ENCODE measurements at places on chromosomes 2 and 18. TPM values are rescaled to one million over a fixed set of nuclear protein-coding genes. Genes with fewer than 3 reads are reported as not detected.

FIGN gene
- total RNA-seq: 0.89 TPM

MPV17 gene
- total RNA-seq: 35.0 TPM

CRYBA2 gene
- total RNA-seq: 3.4 TPM

TBR1 gene
- not detected for total RNA-seq

DNA sequence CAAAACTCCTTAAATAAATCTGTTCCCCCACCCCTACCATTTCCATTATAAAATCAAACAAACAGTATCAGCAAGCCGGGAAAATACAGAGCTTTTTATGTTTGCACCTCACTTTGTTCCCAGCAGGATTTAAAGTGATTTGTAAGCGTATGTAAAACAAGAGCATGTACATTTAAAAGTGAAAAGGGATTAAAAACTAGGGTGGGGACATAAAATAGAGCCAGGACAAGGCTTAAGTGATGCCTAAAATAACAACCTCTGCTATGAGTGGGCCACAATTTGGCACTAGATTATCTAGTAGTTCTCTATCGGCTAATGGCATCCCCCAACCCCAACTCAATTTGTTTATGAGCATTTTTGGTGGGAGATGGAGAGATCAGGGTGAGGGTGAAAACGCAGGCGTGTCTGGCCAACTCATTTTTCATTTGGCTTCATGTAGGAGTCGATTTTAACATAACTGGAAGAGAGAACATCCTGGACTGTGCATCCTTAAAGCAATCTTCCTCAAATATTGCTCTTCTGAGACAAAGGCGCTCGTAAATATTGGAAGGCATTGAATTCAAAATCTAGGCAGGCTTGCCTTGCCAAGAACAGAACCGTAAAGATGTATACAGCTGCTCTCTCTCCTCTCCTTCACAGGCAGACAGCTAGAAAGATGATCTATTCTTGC, 34.5 kb upstream of the TSPYL6 start:
- no peak for DNase-seq
- no peaks in the 10 kb centered on the region for H3K4me1 ChIP-seq
- H3K4me3 ChIP-seq: no peak overlapping the region
- H3K27me3 ChIP-seq: no peaks in the 10 kb centered on the region

GRCh38 chr18:35084494-35085449, 43.6 kb downstream of the MAPRE2 start:
- H3K4me1 ChIP-seq: no peaks in the 10 kb centered on the region
- no peak overlapping the region for H3K27ac ChIP-seq
- H3K36me3 ChIP-seq: no peaks in the 10 kb centered on the region

DNA sequence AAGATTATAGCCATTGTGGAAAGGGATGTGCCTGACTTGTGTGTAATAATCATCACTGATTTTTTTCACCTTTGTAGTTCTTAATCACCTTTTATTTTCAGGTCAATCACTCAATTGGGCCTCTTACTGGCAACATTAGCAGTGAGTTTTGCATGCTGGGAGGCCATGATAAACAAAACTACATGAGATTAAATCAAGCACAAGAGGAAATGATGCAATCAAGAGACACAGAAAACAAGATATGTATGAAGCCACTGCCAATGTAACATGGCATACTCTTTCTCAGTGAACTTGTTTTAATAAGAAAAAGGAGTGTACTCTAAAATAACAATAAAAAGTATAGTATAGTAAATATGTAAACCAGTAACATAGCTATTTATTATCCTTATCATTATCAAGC, 69.9 kb upstream of the FSIP2 start:
- H3K27me3 ChIP-seq: no peaks in the 10 kb centered on the region
- DNase-seq: no peak
- no peaks in the 10 kb centered on the region for H3K36me3 ChIP-seq
- H3K4me3 ChIP-seq: no peak overlapping the region
- H3K4me1 ChIP-seq: no peaks in the 10 kb centered on the region

DNA sequence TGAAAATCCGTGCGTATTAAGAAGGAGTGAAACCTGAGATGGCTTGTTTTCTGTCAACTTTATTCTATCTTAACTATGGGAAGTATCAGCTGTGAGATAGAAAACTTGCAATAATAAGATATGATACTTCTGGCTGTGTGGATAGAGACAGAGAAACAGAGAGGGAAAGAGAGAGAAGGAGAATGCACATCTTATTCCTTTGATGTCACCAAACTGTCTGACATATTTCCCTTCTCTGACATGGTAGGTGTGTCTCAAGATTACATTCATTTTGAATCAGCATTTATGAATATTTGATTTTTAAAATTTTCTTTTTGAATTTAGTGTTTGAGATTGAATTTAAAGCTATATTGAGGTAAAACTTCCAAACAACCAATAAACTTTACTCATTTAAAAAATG, 69.4 kb downstream of the CDC42EP3 start:
- no peaks in the 10 kb centered on the region for H3K4me1 ChIP-seq
- no peak for DNase-seq
- H3K27ac ChIP-seq: no peak overlapping the region
- H3K27me3 ChIP-seq: no peaks in the 10 kb centered on the region
- H3K36me3 ChIP-seq: no peaks in the 10 kb centered on the region

GRCh38 chr2:70087702-70088597, 673 bp downstream of the PCBP1 start:
- peak overlapping the region; percentile 64 for H3K4me3 ChIP-seq
- H3K27ac ChIP-seq: peak overlapping the region; percentile 99
- H3K36me3 ChIP-seq: no peaks in the 10 kb centered on the region
- H3K4me1 ChIP-seq: peaks cover 9% of the 10 kb centered on the region
- H3K27me3 ChIP-seq: no peaks in the 10 kb centered on the region

DNA sequence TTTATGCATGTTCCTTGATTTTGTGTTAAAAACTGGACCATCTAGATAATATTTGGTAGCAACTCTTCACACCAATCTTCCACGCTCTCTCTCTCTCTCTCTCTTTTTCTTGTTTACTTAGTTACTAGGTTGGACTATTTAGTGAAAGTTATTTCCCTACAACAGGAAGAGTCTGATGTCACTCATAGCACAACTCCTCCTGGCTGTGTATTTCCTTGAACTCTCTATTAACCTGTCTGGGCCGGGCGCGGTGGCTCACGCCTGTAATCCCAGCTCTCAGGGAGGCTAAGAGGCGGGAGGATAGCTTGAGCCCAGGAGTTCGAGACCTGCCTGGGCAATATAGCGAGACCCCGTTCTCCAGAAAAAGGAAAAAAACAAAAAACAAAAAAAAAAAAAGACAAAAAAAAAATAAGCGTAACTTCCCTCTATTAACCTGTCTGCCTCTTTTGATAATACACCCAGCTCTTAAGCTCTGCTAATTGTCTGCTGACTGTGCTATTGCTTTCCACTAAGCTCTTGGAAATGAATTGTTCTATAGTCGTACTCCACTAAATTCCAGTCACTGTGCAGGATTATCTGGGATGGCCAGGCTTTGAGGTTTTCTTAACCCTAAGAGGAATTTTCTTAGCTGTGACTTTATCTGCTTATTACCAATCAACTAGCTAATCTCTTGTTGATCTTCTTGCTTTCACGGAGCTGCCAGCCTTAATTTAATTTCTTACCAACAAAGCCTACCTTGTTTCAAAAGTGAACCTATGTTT, 18.1 kb upstream of the CDH19 start:
- no peak overlapping the region for H3K4me3 ChIP-seq
- H3K27ac ChIP-seq: no peak overlapping the region
- no peaks in the 10 kb centered on the region for H3K27me3 ChIP-seq
- H3K4me1 ChIP-seq: no peaks in the 10 kb centered on the region

DNA sequence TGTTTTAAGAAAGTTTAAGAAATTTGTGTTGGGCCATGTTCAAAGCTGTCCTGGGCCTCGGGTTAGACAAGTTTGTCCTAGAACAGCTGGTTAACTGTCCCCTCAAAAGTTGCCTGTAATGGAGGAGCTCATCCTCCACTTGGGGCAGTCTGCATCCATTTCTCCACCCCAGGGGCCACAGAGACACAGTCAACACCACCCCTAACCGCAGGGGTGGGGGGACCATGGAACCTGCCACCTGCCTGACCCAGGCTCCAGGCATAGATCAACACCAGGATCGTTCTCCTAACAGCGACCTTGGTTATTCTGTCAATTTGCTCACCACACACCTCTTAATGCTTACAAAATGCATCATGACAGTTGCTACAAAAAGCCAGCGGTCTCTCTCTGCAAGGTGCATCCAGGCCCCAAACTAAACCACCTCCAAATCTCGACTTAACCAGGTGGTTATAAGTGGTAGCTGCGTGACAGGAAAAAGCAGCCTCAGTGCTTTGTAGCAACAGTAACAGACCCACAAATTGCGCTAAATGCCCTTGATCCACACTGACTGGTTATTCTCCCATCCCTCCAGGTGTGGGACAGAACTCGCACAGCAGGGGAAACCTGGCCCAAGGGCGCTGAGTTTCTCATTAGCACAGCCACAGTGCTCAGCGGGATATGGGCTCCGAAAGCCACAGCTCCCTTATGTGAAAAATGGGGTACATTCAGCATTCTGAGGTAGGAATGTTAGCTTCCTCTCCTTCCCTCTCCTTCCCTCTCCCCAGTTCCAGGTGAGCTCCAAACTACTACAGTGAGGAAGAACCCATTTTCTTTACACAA, 48.0 kb downstream of the HDLBP start:
- peaks cover 13% of the 10 kb centered on the region for H3K36me3 ChIP-seq
- DNase-seq: no peak
- H3K4me3 ChIP-seq: no peak overlapping the region
- peaks cover 11% of the 10 kb centered on the region for H3K4me1 ChIP-seq
- no peak overlapping the region for H3K27ac ChIP-seq

DNA sequence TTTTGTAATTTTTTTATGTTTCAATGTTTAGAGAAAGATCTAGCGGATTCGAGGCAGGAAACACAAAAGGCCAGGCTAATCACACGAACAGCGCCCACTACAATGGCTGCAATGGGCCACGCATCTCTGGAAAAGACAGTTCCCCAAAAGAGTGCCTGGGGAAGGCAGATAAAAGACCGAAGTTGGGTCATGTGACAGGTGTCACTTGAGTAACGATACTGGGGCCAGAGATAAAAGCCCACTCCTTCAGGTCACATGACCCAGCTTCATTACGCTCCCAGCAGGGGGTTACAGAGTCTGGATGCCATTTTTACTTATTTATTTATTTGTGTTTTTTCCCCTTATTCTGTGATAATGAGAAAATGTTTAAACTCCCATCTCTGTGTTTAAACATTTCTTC, 95.4 kb downstream of the CDK15 start:
- H3K36me3 ChIP-seq: no peaks in the 10 kb centered on the region
- H3K27ac ChIP-seq: no peak overlapping the region
- no peaks in the 10 kb centered on the region for H3K4me1 ChIP-seq
- no peak overlapping the region for H3K4me3 ChIP-seq
- H3K27me3 ChIP-seq: no peaks in the 10 kb centered on the region

DNA sequence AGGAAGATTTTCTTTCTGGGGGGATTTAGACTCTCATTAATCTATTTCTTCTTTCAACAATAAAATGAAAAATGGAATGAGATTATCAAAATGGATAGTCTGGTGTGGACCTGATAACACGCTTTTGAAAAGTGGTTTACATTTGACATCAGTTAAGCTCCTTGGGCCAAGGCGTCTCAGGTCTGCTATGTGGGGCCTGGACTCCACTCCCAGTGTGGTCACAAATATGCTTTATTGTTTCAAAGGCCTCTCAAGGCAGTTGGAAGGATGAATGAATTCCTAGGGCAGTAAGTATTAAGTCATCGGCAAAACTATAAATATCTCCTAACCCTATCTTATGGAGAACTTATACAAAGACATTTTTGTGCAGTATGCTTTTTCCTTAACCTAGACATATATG, 74.5 kb downstream of the ETAA1 start:
- no peaks in the 10 kb centered on the region for H3K27me3 ChIP-seq
- no peaks in the 10 kb centered on the region for H3K4me1 ChIP-seq
- H3K36me3 ChIP-seq: no peaks in the 10 kb centered on the region

DNA sequence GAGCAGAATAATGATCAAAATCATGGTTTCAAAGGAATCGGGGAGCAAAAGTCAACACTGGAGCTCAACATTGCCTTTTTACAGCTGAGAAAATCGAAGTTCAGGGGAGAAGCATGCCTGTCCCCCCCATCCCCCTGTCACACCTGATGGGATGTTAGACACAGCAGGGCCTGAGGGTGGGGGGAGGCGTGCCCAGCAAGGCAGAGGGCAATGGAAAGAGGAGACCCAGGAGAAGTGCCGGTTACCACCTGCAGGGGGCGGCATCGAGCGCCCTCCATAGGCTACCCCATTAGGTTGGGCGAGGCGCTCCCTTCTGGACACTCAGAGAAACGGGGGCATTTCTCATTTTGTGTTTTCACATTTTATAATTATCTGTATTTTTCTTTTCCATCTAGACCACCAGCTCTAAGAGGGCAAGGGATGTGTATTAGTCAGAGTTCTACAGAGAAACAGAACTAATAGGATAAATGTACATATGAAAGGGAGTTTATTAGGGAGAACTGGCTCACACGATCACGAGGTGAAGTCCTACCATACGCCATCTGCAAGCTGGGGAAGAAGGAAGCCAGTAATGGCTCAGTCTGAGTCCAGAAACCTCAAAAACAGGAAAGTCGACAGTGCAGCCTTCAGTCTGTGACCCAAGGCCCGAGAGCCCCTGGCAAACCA, 271.3 kb downstream of the LRATD1 start:
- no peaks in the 10 kb centered on the region for H3K27me3 ChIP-seq
- no peaks in the 10 kb centered on the region for H3K36me3 ChIP-seq
- no peak overlapping the region for H3K4me3 ChIP-seq
- H3K4me1 ChIP-seq: no peaks in the 10 kb centered on the region
- DNase-seq: peak; percentile 62
- H3K27ac ChIP-seq: no peak overlapping the region
